Activated CD4-positive, alpha-beta T cell treated with anti-CD3 and anti-CD28 coated beads for 48 hours (primary cell): ENCODE measurements at places on chromosomes 16 and 17.

DNA sequence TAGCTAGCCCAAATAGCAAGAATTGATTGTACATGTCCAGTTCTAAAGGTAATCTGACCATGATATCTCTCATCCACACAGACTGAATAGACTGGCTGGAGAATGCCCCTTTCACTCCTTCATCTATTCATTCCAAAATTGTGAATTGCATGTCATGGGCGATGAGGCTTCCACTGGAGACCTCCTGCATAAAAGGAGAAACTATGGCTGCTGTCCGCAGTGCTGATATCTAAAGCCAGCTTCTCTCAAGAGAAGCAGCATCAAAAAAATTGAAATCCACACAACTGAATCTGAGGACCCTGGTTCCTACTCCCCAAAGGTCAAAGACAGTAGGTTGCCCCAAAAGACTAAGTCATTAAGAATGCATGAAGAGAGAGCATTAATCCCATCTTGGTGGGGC, 7.9 kb upstream of the SCNN1G start:
- DNase-seq: no peak

DNA sequence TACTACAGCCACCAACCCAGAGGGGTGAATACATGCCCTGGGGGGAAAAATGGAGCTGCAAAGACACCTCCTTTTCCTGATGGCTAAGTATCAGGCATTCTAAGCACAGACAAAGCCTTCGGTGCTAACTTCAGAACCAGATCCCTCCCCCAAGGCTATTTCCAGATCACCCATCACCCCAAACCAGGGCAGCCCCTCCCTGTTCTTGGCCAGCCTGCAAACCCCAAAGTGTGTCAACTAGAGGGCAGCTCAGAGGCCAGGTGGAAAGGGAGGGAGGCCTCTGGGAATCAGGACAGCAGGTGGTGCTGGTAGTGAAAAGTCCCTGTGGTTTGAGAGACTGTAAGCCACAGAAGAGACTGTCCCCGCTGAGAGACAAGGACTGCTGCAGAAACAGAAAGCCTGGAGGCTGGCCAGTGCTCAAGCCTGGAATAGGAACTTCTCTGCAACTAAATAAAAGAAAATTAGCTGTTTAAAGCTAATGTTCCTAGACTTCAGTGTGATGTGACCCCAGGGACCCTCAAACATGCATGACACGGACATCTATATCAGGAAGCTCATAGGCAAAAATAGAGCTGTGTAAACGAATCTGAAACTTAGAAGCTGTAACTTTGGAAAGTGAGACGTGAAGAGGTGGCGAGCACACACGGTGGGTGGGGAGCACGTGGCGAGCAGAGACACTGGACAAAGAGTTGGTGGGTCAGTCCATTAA, 9.1 kb downstream of the TUBG1 start:
- DNase-seq: no peak

DNA sequence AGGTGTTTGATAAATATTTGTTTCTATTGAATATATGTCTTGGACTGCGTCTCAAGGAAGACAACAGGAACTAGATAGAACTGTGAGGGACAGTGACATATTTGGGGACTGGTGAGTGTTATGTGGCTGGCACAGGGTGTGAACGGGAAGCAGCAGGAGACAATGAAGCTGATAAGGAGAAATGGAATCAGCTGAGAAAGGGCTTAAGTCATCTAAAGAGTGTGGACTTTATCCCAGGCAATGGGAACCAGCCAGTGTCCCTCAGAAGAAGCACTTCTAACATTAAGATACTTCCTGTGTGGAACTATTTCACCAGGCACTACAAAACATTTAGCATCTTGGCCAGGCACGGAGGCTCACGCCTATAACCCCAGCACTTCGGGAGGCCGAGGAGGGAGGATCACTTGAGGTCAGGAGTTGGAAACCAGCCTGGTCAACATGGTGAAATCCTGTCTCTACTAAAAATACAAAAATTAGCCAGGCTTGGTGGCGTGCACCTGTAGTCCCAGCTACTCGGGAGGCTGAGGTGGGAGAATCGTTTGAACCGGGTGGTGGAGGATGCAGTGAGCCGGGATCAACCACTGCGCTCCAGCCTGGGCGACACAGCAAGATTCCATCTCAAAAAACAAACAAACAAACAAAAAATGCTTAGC, 41.2 kb downstream of the ARHGAP17 start:
- DNase-seq: no peak

DNA sequence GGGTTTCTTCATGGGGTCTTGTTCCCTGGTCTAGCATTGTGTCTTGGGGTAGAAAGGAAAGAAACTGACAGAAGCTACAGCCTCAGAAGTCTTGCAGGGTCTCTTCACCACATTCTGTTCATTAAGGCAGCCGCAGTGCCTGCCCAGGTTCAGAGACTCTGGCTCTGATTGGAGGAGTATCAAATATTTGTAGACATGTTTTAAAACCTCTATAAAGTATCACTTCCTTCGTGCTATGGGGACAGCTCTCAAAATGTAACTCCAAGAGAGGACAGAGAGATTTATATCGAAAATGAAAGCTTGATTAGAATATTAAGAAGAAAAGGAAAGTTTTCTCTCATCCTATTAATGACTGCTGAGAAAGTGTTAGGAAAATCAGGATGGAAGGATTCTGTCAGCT, 107.0 kb upstream of the CACNG3 start:
- DNase-seq: no peak

- no peak for DNase-seq
Observed at GRCh38 chr17:77428020-77428748, 287.4 kb downstream of the SEC14L1 start.

- DNase-seq: no peak
Observed at GRCh38 chr17:5840811-5841446, 229.2 kb upstream of the WSCD1 start.

GRCh38 chr16:4477966-4478365, 1.8 kb downstream of the HMOX2 start:
- DNase-seq: no peak

DNA sequence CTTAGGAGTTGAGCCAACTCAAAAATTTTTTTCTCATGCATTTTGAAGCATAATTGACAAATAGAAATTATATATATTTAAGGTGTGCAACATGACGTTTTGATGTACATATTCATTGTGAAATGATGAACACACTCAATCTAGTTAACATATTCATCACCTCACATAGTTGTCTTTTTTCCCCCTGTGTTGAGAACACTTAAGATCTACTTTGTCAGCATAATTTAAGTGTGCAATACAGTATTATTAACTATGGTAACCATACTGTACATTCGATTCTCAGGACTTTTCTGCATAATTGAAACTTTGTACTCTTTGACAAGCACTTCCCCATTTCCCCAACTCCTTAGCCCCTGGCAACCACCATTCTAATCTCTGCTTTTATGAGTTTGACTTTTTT, 192.2 kb upstream of the ZKSCAN2 start:
- DNase-seq: no peak
